ENCODE measurements at places on chromosomes 7 and 10.

DNA sequence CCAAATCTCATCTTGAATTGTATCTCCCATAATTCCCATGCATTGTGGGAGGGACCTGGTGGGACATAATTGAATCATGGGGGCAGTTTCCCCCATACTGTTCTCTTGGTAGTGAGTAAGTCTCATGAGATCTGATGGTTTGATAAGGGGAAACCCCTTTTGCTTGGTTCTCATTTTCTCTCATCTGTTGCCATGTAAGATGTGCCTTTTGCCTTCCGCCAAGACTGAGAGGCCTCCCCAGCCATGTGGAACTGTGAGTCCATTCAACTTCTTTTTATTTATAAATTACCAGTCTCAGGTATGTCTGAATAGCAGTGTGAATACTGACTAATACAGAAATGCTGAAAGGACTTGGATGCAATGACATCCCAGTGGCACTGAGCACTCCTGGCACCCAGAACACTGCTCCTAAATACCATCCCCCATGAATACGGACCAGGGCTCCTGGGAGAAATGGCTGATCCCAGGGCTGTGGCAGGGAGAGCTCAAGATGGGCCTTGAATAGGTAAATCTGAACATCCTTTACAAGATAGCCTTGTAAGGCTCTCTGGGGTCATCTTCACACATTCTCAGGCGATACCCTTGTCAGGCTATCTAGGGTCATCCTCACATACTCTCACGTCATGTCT lies 19.4 kb downstream of the ZFAND2A start:
- DNase-seq: no peak

- no peak for DNase-seq
Measured at GRCh38 chr10:68172324-68172723, 59.6 kb downstream of the ATOH7 start.

GRCh38 chr7:13321316-13321715 lies 633.9 kb downstream of the ARL4A start:
- peak; percentile 3 for DNase-seq

GRCh38 chr10:93993414-93993781 lies 333 bp upstream of the PLCE1 start:
- no peak for DNase-seq

- DNase-seq: no peak
Measured at GRCh38 chr10:129605986-129606518, 139.0 kb downstream of the MGMT start.

DNA sequence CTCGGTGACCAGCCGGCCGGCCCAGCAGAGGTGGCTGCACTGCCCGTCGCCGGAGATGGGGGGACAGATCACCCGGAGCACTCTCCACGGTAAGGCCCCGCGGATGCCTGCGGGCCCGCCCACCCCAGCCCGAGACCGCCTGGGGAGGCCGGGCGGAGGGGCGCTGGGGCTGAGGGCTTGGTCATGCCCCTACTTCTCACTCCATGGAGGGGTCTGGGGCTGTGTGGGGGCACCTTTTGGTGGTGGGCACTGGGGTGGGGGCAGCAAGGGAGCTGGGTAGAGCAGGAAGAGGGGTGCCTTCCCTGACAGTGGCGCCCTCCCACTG lies 61.8 kb downstream of the NEURL1 start:
- no peak for DNase-seq

GRCh38 chr10:33125522-33126517 lies 167.8 kb upstream of the ITGB1 start:
- no peak for DNase-seq

GRCh38 chr10:29992914-29993313 lies 66.5 kb downstream of the JCAD start:
- DNase-seq: no peak

DNA sequence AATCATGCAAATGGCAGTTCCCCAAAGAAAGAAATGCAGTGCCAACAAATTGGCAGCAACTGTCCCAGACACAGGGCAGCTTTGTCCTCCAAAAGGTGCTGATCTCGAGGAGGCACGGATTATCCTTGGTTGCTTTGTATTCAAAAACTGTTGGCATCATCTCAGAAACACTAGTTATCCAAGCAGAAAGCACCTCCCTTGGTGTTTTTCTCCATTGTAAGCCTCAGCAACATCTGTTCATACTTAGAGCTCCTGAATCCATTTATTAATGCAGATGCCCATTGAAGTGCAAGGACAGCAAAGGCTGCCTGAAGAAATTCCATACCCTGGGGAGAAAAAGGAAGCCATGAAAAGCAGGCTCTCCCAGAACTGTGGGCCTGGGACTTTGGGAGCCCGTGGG lies 1.1 kb upstream of the NPS start:
- DNase-seq: no peak

DNA sequence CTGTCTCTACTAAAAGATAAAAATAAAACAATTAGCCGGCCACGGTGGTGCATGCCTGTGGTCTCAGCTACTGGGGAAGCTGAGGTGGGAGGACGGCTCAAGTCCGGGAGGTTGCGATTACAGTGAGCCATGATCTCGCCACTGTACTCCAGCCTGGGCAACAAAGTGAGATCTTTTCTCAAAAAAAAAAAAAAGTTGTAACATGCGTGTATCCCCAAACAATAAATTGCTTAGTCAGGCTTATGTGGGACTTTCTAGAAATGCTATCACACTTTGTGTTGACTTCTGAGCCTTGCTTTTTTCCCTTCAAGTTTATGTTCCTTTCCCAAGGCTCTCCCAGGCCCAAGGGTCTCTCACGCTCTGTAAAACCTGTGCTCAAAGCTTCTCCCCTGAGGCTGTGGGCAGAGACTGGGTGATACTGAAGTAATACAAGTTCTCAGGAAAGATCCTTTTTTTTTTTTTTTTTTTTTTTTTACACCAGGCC lies 88.0 kb upstream of the TNS3 start:
- peak; percentile 37 for DNase-seq

- DNase-seq: no peak
Measured at GRCh38 chr7:23183279-23184012, 1.6 kb downstream of the NUP42 start.

- no peak for DNase-seq
Measured at GRCh38 chr10:15455456-15455855, 84.4 kb upstream of the FAM171A1 start.

GRCh38 chr10:102628451-102628911 lies 15.8 kb upstream of the TRIM8 start:
- DNase-seq: peak; percentile 46

DNA sequence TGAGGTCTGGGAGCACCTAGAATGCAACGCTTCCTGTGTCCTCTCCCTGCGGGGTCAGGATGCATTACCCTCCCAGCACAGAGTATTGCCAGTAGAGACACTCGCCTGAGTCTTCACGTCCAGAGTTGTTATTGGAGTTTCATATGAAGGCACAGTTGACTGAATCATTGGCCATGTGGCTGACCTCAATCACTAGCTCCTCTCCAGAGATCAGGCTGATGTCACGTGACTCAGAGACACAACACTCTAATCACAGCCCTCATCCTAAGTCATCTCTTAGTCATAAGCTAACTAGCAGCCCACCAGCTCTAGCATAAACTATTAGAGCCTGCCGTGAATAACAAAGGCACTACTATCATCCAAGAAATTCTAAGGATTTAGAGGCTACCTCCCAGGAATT lies 107.8 kb downstream of the HECW1 start:
- DNase-seq: peak; percentile 94

DNA sequence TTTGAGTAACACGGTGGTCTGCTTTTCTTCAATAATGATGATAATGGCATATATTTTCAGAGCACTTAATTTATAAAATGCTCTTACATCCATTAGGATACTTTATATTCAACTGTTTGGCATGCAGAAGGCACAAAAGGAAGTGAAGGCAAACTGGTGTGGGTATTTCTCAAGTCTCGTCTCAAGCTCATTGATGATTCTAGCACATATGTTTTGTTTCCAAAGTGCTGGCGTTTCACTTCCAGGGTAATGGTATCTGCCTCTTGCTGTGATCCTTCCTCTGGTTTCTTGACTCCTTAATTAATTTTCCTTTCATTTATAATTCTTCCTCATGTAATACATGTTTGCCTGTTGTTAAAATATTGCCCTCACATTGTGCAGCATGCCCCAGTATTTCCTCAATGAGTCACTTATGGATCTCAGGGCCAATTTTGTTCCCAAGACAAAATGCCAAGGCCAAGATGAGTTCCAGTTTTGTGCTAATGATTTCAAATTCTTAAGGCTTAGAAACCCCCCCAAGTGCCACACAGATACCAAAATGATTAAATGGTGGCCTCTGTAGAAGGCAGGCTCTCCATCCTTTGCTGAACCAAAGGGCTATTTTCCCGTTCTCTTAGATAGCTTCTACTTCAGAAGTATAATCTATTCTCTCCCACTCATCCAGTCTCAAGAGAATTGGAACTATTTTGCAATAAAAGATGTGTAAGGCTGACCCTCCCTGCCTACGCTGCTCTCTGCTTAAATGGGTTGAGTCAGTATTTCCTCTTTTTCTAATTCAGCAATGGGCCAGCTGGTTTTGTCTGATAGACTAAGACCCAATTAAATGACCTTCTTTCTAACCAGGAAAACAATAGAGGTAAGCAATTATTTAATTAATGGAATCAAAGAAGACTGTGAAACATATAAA lies 171.2 kb downstream of the ZNF365 start:
- DNase-seq: peak; percentile 68

DNA sequence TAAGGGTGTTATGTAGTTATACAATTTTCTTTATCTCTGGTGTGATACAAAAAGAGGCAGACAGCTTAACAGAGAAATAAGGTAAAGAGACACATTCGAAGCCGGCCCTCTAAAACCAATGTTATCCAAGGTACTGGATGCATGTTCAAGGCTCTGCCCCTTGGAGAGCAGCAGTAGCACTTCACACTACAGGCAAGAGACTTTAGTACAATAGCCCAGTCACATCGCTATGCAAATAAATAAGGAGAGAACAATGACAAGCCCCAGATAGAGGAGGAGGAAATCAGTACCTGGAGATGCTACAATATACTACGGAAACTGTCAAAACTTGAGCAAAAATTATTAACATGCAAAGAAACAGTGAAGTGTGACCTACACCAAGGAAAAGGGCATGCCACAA lies 111.1 kb downstream of the ITGB1 start:
- no peak for DNase-seq

GRCh38 chr7:1950452-1951158 lies 280.5 kb downstream of the ELFN1 start:
- DNase-seq: no peak

DNA sequence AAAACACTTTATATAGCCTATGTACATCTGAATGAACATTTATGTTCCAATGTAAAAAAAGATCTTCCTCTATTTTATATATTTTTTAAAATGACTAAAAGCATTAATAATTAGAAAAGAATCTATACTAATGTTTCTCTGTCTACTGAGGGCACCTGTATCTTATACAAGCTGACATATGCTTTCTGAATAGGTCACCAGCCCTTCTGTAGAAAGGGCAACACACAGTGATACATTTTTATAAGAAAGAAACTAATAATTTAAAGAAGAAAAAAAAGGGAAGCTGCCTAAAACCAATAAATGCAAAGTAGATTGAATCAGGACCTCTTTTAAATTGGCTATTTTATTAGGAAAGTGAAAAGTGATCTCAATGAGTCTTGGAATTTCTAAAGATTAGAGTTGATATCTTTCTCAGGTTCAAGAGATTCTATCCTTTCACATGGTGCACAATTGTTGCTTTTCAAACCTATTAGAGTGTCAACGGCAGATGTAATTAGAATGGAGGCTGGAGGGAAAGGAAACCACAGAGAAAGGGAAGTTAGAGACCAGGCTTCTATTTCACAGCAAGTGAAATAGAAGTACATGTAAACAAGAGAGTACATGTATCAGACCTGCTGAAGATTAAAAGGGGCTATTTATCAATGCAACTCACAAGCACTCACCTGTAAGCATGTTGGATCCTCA lies 6.3 kb downstream of the MTPN start:
- no peak for DNase-seq

- peak; percentile 56 for DNase-seq
Measured at GRCh38 chr10:71266147-71266917, 52.7 kb upstream of the SLC29A3 start.

GRCh38 chr7:93558705-93559614 lies 15.6 kb downstream of the CALCR start:
- DNase-seq: no peak

DNA sequence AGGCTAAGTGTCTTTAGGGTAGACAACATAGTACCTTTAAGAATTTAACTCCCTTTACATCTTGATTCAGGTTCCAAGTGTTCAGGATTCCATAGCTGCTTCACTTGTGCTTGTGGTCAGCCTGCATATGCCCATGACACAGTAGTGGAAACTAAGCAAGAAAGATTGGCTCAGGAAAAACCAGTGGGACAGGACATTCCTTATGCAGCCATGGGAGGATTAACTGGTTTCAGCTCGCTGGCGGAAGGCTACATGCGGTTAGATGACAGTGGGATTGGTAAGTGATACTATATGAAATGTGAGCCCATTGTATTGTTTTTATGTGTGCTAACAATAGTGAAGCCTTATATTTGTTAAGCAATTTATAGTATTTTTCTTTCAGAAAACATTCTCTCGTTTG lies 11.3 kb downstream of the FAM221A start:
- no peak for DNase-seq

- DNase-seq: peak; percentile 95
Measured at GRCh38 chr7:2399848-2400587, 3.4 kb upstream of the CHST12 start.

GRCh38 chr10:89651916-89652573 lies 7.0 kb upstream of the PANK1 start:
- DNase-seq: no peak

GRCh38 chr7:50621973-50622490 lies 56.8 kb upstream of the DDC start:
- no peak for DNase-seq

GRCh38 chr7:141701489-141702046 lies 398 bp downstream of the DENND11 start:
- no peak for DNase-seq

DNA sequence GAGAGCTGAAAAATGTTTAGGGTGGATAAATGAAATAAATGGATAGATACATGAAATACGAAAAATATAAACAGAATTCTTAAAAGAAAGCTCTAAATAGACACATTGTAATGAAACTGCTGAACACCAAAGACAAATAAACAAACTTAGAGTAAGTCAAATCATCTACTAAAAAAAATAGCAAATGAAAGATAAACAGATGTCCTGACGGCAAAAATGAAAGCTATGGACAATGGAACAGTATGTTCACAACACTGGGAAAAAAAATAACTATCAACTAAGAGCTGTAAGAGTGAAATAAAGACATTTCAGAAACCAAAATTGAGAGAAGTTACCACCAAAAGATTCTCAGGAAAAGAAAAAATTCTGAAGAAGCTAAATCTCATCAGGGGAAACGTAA lies 106.1 kb downstream of the SGMS1 start:
- DNase-seq: no peak

- no peak for DNase-seq
Measured at GRCh38 chr10:18539335-18539734, 112.1 kb downstream of the NSUN6 start.

DNA sequence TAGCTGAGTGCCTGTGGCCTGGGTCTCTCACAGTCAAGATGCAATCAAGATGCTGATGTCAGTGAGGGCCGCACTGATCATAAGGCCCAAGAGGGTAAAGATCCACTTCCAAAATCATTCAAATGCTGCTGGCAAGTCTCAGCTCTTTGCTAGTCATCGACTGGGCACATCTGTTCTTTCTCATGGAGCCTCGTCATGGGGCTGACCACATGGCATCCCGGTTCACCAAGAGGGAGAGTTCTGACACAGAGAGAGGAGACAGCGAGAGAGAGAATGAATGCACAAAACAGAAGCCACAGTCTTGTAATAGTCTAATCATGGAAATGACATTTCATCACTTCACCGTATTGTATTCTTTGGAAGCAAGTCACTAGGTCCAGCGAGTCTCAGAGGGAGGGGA lies 1067.5 kb upstream of the C7orf33 start:
- DNase-seq: peak; percentile 21

GRCh38 chr7:82839555-82839954 lies 323.1 kb downstream of the PCLO start:
- no peak for DNase-seq

GRCh38 chr7:68725843-68726785 lies 872.2 kb upstream of the AUTS2 start:
- no peak for DNase-seq
